Tracheal epithelial cell (primary cell): ENCODE measurements at places on chromosomes 13 and 19. TPM values are rescaled to one million over a fixed set of nuclear protein-coding genes. Genes with fewer than 3 reads are reported as not detected.

The COX7A1 gene
- total RNA-seq = 0.48 and 3.0 TPM in 2 replicates

The SARS2 gene
- total RNA-seq = 14.1 and 14.9 TPM in 2 replicates

The SH2D3A gene
- 98.3 and 129 TPM in 2 replicates for total RNA-seq

The U2AF2 gene
- 89.2 and 92.1 TPM in 2 replicates for total RNA-seq

The IGSF23 gene
- 0.48 TPM in 1 of 2 replicates, not detected in the other for total RNA-seq

The EFNB2 gene
- 12.6 and 33.5 TPM in 2 replicates for total RNA-seq

The KRTDAP gene
- 3.1 TPM in 1 of 2 replicates, not detected in the other for total RNA-seq

The GJB6 gene
- 22.4 and 51.8 TPM in 2 replicates for total RNA-seq

The CYP2A7 gene
- total RNA-seq = not detected in 2 replicates

The KLK11 gene
- 1.1 and 3.9 TPM in 2 replicates for total RNA-seq

The DIAPH3 gene
- 1.3 and 4.3 TPM in 2 replicates for total RNA-seq

The ZNF665 gene
- 2.6 and 3.4 TPM in 2 replicates for total RNA-seq

The PTBP1 gene
- total RNA-seq = 94.7 and 108 TPM in 2 replicates

The CNFN gene
- 0.72 TPM in 1 of 2 replicates, not detected in the other for total RNA-seq

The PSPN gene
- total RNA-seq = 0.72 and 1.1 TPM in 2 replicates
